ENCODE measurements at places on chromosomes 13 and 19.

DNA sequence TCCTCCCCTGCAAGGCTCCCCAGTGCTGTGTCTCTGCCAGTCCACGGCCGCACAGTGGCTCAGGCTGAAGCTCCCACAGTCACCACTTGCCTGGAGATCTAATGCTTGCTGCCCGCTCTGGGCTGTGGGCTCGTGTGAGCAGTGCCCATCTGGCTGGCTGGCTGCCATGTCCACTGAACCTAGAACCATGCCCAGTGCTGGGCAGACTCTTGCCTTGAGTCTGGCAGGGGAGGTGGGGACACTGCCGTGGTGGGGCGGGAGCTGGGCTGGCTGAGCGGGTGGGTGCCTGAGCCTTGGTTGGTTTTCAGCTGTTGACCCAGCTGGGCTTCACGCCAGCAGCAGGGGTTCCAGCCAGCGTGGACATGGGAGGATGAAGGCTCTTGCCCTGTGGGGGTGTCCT is 52.3 kb downstream of the CRTC1 start:
- no peak for DNase-seq

DNA sequence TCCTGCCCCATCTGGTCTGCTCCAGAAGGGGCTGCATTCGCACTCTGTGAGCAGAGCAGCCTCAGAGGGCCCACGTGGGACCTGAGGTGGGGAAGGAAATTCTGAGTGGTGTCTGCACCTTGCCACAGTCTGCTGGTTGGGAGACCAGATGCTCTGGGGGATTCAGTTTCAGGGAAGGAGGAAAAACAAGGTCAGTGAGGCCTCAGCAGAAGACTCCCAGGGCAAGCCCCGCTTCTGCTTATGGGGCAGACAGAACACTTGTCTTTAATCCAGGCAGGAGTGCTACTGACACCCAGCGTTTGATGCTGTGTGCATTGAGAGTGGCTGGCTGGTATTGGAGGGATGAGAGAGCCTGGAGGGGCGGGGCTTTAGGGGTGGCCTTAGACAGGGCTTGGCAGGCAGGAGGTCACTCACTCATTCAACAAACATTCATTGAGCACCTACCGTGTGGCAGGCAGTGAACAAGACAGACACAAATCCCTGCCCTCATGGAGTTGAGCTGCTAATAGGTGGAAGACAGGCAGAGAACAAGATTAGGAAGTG is 4.9 kb upstream of the CLEC17A start:
- DNase-seq = no peak

DNA sequence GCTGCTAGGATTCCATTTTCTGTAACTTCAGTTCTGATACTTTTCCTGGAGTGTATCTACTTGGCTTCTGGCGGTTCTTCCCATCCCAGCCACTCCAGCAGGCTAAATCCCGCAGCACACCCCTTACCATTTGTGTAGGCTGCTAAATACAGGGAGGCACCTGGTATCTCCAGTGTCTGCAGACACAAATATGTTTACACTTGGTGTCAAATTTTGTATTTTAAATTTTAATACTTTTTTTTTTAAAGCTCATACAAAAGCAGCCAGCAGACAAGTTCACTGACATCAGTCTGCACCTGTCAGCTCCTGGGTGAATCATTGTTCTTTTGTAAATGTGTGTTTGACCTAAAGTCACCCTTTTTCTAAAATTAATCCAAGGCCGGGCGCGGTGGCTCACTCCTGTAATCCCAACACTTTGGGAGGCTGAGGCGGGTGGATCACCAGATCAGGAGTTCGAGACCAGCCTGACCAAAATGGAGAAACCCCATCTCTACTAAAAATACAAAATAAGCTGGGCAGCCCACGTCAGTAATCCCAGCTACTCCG is 3.4 kb upstream of the ZSCAN4 start:
- no peak for DNase-seq

DNA sequence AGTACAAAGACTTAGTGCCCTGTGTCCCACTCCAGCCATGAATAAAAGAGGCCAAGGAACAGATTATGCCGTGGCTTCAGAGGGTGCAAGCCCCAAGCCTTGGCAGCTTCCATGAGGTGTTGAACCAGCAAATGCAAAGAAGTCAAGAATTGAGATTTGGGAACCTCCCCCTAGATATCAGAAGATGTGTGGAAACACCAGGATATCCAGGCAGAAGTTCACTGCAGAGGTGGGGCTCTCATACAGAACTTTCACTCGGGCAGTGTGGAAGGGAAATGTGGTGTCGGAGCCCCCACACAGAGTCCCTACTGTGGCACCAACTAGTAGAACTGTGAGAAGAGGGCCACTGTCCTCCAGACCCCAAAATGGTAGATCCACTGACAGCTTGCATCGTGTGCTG is 2421.4 kb downstream of the PCDH9 start:
- DNase-seq = no peak

DNA sequence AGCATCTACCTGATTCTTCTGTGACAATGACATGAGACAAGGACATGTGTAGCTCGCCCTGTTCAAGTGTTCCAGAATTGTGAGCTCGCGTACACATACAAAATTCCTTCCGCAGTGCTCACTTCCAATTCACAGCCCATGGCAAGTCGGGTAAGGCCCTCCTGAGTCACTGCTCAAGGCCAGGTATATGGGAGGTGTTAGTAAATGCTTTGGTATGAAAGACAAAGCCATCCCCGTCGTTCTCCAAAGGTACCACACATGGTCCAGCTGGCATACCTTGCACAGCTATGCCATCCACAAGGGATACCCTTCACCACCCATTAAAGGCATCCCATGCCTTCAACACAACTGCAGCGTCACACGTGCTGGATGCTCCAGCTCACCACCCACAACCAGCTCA is 4.4 kb upstream of the ELL start:
- DNase-seq = no peak

GRCh38 chr19:16917401-16917800 is 28.6 kb downstream of the F2RL3 start:
- DNase-seq = no peak

- DNase-seq = no peak
Observed at GRCh38 chr19:38718747-38719543, 25.3 kb downstream of the CAPN12 start.

DNA sequence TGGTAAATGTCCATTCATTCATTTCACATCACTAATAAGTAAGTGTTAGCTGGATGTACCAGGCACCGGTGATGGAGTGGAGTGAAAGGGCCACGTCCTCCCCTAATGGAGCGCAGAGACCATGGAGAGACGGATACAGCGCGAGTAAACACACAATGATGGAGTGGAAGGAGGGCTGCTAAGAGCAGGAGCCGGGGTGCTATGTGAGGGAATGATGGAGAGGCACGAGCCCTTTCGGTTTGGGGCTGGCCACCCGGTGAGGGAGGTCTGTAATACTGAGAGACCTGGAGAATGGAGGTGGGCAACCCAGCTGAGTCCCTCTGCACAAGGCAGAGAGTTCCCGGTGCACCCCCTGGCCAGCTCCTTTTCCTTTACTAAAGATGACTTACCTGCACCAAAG is 53.7 kb downstream of the PEPD start:
- DNase-seq = no peak
